ENCODE measurements at places on chromosomes 12 and 14.

GRCh38 chr12:117403586-117404139 lies 42.2 kb upstream of the NOS1 start:
- no peak for DNase-seq

- peak; percentile 64 for DNase-seq
These were observed 45.2 kb downstream of the NOC4L start for GRCh38 chr12:132189378-132190011.

GRCh38 chr12:105337391-105337790 lies 6.9 kb downstream of the C12orf75 start:
- DNase-seq: no peak

DNA sequence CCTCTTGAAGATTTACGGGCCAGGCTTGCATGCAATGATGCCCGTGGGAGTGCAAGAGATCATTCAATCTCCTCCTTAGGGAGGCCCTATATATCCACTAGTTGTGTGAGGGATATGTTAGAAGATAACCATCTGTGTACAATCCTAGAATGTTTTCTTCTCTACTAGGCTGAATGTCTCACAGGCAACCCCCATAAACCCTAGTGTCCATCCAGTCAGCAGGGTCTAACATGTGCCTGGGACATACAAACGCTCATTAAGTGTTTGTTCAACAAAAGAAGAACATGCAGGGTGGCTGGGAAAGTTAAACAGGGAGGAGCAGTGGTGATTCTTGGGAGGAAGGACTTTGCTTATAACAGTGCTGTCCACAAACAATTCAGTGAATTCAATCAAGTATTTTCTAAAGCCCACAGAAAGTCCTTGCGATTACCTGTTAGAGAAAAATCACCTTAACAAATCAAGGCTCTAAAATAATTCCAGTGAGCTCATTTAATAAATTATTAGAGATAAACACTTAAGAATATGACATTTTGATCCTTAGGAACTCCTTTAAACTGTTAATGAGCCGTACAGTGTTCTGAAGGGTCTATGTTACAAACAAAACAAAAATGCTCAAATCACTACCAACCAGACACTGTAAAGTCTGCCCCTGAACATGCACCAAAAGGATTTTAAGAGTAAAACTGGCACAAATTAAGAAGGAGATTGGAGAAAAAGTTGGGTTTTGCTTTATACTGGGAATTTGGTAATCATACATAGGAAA lies 96.6 kb upstream of the FERMT2 start:
- no peak for DNase-seq

GRCh38 chr12:11648514-11649412 lies 711 bp upstream of the ETV6 start:
- peak; percentile 76 for DNase-seq

DNA sequence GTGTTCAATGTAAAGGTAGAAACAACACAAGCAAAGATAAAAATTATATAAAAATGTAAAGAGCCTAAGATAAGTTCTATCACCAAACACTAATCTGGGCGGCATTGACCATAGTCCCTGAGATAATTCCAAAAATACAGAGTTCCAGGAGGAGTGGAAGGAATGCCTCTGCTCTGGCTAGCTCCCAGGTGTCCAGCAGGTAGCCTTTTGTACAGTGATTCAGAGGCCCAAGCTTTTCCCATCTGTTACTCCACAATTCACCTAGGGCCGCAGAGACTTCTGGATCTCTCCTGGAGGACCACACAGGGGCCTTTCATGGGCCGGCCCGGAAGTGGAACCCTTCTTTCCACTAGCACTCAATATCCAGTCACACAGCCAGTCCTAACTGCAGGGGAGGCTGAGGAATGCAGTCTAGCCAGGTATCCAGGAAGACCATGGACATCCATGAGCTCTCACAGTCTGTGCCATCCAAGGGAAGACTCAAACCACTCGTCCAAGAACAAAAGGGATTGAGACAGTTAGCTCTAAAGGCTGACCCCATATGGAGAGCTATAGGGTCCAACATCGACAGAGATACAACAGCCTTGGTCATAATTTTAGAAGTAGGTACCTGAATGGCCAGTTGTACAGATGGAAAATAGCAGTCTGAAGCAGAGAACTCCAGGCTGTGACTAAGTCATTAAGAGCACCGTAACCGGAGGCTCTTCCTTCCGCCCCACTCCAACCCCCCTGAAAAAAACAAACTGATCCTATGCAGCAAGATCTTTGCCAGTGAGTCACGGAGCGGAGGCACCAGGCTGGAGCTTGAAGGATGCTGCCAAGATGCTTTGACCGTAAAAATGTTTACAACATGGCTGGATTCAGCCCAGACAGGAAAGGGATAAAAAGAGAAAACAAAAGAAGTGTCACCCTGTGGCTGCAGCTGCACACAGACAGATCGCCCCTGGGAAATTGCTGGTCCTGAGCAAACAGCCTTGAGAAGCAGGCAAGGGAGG lies 204.8 kb downstream of the NUAK1 start:
- DNase-seq: peak; percentile 95

DNA sequence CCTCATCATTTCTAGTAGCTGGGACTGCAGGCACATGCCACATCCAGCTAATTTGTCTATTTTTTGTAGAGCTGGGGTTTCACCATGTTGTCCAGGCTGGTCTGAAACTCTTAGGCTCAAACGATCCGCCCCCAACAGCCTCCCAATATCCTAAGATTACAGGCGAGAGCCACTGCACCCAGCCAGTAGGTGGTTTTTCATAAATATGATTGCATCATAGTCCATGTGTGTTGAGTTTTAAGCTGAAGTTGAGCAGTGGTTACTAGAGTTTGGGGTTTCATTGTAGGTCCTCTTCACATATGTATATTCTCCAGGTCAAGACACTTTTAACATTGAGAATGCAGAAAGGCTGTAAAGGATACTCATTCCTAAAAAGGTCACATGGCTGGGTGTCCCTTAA lies 13.1 kb upstream of the TNS2 start:
- no peak for DNase-seq

GRCh38 chr14:101129521-101130167 lies 226.1 kb upstream of the RTL1 start:
- DNase-seq: no peak

DNA sequence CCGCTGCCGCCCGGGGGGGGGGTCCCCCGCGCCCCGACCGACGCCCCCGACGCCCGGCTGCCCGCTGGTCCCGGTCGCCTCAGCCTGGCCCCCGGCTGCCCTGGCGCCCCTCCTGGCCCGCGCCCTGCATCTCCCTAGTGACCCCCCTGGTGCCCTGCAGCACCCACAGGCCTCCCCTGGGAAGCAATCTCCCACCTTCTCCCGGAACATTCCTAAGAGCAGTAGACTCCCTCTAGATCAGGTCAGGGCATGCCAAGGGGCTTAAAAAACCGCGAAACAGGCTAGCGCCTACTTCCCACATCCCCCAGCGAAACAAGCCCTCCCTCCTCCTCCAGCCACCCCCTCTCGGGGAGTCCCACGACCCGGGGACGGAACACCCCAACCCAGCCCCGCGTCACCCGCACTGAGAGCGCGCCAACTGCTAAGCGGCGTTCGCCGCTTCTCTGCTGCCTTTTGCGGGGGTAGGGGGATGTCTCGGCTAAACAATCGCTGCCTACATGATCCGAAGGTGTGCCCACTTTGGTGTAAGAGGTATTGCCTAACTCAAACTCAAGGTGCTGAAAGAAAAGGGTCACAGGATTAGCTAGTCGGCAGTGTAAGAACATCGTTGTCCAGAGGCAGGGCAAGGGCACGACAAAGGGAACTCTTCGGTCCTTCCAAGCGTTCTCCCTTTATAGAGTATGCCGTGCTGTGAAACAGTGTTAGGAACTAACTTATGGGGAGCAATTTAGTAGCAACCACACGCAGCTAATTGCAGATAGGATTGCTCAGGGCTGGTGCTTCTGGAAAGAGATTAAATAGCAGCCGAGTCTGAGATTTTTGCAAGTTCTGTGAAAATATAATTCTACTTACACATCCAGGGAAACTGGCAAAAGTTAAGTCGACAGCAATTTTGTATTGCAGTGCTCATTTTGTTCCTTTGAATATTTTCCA lies 619 bp upstream of the NTN4 start:
- no peak for DNase-seq

- no peak for DNase-seq
These were observed 4.6 kb upstream of the MFAP5 start for GRCh38 chr12:8667270-8667669.

DNA sequence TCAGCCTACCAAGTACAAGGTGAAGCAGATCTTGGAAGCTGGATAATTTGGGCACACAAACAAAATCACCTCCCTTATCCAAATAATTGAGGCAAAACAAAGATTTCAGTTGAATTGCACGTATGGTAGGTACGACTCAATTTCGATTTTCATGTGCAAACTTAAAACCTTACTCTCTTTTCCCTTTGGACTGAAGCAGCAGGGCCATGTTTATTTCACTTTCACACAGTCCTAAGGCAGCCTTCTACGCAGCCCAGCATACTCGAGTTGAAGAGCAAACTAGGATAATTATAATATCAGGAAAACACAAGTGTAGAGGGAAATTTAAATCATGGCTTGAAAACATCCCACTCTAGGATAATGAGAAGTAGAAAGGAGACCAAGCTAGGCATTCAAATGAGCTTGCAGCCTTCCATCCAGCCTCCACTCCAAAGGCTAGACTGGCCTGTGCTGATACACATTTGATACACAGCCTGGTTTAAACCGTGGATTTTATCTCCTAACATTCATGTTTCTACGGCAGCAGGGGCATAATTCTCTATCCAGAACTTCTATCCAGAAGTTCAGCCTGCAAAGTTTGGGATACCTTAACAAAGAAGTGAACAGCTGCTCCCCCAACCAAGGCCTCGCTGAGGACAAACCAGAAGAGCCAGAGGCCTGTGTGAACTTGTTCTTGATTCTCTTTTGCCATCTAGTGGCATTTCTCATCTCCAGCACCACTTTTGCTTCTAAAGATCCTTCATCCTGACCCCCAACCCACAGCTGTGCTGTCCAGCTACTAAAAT lies 2.4 kb upstream of the RNASE7 start:
- peak; percentile 40 for DNase-seq

DNA sequence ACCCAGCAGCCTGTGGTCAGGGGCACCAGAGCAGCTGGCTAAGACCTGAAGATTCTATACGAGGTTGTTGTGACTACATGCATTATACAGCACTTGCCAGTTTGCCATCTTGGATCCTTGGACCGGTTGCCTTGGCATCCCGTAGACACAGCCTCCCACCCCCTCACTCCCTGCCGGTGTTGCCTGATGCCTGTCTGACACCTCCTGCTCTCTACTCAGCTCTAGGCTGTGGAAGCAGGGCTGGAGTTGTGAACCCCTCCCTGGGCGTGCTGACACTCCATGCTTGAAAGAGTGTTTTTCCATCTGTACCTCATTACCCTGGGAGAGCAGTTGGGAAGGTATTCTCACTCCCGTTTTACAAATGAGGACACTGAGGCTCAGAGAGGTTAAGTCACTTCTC lies 2.5 kb downstream of the CHGA start:
- no peak for DNase-seq

- no peak for DNase-seq
These were observed 118.9 kb downstream of the STAB2 start for GRCh38 chr12:103705927-103706326.

DNA sequence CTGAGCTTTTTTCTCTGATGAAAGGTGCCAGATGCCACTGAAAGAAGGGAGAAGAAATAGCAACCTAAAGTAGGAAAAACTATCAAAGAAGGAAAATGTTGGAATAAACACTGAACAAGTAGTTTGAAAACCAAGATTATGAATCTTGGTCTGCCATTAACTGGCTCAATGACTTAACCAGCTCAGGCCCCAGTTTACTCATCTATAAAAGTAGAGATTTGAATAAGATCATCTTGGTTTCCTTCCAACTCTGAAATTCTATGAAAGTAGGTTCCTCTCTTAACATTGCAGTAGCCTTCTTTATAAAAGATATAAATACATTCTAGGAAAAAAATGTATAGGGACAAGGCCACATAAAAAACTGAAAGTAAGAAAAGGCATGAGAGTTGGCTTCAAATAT lies 16.1 kb upstream of the CCND2 start:
- no peak for DNase-seq

DNA sequence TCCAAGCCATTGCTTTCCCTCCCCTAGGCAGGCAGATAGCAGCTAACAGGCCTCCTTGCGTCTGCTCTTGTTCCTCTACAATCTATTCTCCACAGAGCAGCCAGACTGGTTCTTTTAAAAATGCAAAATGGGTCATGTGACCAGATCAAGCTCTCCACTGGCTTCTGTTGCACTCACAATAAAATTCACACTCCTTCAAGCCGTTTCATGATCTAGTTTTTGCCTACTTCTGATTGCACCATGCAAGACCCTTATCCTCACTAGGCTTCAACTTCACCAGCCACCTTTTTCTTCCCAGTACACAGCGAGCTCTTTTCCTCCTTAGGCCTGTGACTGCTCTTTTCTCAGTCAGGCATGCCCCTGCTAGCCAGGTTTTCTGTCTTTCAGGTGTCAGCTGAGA lies 6.1 kb upstream of the KRAS start:
- no peak for DNase-seq

DNA sequence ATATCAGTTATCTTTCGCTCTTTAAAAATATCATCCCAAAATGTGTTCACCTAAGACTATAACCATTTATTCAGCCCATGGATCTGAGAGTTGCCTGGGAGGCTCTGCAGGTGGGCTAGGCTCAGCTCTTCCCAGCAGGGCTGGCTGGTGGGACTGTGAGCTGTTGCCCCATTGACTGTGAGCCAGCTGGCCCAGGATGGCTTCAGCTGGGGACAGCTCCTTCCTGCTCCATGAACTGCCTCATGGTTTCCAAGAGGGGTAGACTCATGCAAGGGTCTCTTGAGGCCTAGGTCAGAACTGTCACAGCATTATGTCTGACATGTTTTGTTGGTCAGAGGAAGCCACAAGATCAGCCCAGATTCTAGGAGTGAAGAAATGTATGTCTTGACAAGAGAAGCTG lies 114.1 kb upstream of the E2F7 start:
- DNase-seq: no peak

GRCh38 chr12:127925971-127926370 lies 341.0 kb upstream of the TMEM132C start:
- DNase-seq: peak; percentile 58

Measured in amniotic stem cell (primary cell).